T-helper 2 cell (primary cell): ENCODE measurements at places on chromosomes 12 and 14.
A peak's percentile ranks its signal among the peaks of the same experiment; 100 is the strongest.

- no peak for DNase-seq
Observed at GRCh38 chr12:108633081-108633533, 587 bp downstream of the SELPLG start.

- DNase-seq: no peak
Observed at GRCh38 chr14:67744046-67744445, 42.4 kb downstream of the RDH12 start.

DNA sequence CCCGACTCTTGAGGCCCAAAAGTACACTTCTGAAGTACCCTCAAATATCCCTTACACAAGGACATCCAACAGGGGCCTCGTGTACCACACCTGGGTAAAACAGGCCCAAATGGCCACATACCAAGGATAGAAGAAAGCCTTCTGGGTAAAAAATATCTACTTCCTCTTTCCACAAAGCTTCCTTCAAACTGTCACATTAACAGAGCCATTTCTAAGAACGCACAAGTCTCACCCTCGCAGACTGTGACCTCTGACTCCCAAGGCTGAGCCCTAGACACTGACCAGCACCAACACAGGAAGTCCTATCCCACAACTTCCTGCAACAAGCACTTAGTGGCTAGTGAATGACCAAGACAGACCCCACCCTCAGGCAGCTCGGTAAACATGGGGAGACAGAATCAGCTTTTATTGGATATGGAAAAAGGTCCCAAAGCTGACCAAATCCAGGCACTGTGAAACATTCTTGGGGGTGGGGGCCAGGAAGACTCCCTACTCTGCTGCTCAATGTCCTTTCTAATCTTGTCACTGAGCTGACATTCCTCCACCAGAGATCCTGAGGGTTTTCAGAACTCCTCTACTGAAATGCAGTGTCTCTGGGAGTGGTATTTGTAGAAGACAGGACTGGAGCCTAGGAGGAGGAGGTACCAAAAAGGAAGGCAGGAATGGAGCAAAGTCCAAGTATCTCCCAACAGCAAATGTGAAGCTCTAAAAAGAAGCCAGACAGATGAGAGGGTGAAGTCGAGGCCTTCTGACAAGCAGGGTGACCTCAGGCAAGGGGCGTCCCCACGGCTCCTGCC is 15.9 kb downstream of the KCTD10 start:
- DNase-seq: no peak

GRCh38 chr12:13339538-13339937 is 143.0 kb downstream of the EMP1 start:
- DNase-seq: no peak

GRCh38 chr14:66177935-66178334 is 308.2 kb upstream of the CCDC196 start:
- no peak for DNase-seq

- no peak for DNase-seq
Observed at GRCh38 chr14:86357119-86357518, 827.2 kb downstream of the FLRT2 start.

- DNase-seq: no peak
Observed at GRCh38 chr12:106855221-106855758, 80.8 kb downstream of the RIC8B start.

- DNase-seq: no peak
Observed at GRCh38 chr14:78617735-78618134, 447.6 kb downstream of the NRXN3 start.

DNA sequence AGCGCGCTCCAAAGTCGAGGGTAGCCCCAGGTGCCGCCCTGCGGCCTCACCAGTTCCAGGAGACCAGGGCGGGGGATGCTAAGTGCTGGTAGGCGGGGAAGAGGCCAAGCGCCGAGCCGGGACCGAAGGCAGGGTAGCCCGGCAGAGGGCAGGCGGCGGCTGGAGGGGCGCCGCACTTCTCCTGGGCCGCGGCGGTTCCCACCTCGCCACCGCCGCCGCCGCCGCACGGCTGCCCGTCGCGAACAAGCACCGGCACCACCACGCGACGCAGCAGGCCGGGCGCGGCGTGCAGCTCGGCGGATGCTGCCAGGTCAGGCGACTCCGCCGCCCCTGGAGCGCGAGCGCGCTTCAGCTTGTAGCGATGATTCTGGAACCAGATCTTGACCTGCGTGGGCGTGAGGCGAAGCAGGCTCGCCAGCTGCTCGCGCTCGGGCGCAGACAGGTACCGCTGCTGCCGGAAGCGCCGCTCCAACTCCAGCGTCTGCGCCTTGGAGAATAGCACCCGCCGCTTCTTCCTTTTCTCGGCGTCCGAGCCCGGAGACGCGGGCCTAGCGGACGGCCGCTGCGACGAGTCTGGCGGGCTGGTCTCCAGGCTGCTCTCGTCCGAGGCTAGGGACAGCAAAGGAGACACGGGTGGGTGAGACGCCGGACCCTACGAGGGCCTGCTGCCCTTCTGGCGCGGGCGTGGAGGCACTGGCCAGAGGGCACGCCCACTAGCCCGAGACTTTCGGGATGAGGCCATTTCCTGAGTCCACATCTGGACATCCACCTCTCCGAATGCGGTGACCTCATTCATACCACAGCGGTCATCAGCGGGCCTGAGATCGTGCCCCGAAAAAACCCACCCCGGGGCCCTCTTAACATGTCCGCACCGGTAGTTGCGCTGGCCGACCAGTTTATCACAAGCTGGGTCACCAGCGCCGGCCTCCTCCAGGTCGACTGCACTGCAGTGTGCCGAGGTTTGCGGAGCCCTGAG is 1.3 kb downstream of the NKX2-8 start:
- DNase-seq: peak; percentile 41

- no peak for DNase-seq
Observed at GRCh38 chr14:73236752-73237218, 521 bp upstream of the PAPLN start.
